HepG2 (cell line): ENCODE measurements at places on chromosomes 11 and 22. TPM values are rescaled to one million over a fixed set of nuclear protein-coding genes. Genes with fewer than 3 reads are reported as not detected.

The SNX32 gene
- 0.09 TPM in 1 of 2 replicates, not detected in the other for total RNA-seq

The TTC28 gene
- 13.1 and 16.4 TPM in 2 replicates for total RNA-seq

The SYT8 gene
- 0.60 TPM in 1 of 2 replicates, not detected in the other for total RNA-seq

The PNPLA3 gene
- total RNA-seq = 13.7 and 16.9 TPM in 2 replicates

The PATE2 gene
- total RNA-seq = not detected in 2 replicates

The PRDM10 gene
- 5.8 and 7.6 TPM in 2 replicates for total RNA-seq

The FTH1 gene
- total RNA-seq = 544 and 607 TPM in 2 replicates

The NLRP10 gene
- not detected in 2 replicates for total RNA-seq

The CARS1 gene
- total RNA-seq = 32.1 and 33.8 TPM in 2 replicates

The CREB3L1 gene
- not detected in 2 replicates for total RNA-seq

The MFRP gene
- not detected in 2 replicates for total RNA-seq

The FAM227A gene
- total RNA-seq = 0.53 and 1.5 TPM in 2 replicates

The CYB5R2 gene
- total RNA-seq = 0.51 and 0.53 TPM in 2 replicates

The PUS3 gene
- 18.2 and 22.9 TPM in 2 replicates for total RNA-seq

The OR8G1 gene
- not detected in 2 replicates for total RNA-seq

The HTR3A gene
- total RNA-seq = not detected in 2 replicates

The CLDN25 gene
- total RNA-seq = not detected in 2 replicates

The SCGB1C1 gene
- not detected in 2 replicates for total RNA-seq

The KCNJ5 gene
- not detected in 2 replicates for total RNA-seq

The CALCB gene
- not detected in 2 replicates for total RNA-seq

The GTSE1 gene
- 13.5 and 15.3 TPM in 2 replicates for total RNA-seq

The MAPK8IP2 gene
- total RNA-seq = 2.1 and 2.6 TPM in 2 replicates

The PRSS23 gene
- total RNA-seq = 0.20 and 0.28 TPM in 2 replicates

The MPST gene
- total RNA-seq = 94.8 and 133 TPM in 2 replicates

The LSP1 gene
- 0.29 and 1.00 TPM in 2 replicates for total RNA-seq

The RPS25 gene
- 1,415 and 1,643 TPM in 2 replicates for total RNA-seq

The SLC43A3 gene
- total RNA-seq = not detected in 2 replicates

The SLC22A9 gene
- total RNA-seq = 1.9 and 4.0 TPM in 2 replicates

The KCNJ11 gene
- total RNA-seq = 0.81 and 1.6 TPM in 2 replicates

The UCP3 gene
- total RNA-seq = 0.22 TPM in 1 of 2 replicates, not detected in the other

The ELMOD1 gene
- total RNA-seq = not detected in 2 replicates

The BTG4 gene
- total RNA-seq = not detected in 2 replicates

The GPR83 gene
- 0.04 and 0.10 TPM in 2 replicates for total RNA-seq

The OR52N4 gene
- total RNA-seq = 0.09 TPM in 1 of 2 replicates, not detected in the other
